Cerebellar nuclear complex (tissue), 1 donor: ENCODE measurements at places on chromosomes 13 and 19.

- no peak for DNase-seq
These were observed 396 bp downstream of the F7 start for GRCh38 chr13:113105921-113106452.

DNA sequence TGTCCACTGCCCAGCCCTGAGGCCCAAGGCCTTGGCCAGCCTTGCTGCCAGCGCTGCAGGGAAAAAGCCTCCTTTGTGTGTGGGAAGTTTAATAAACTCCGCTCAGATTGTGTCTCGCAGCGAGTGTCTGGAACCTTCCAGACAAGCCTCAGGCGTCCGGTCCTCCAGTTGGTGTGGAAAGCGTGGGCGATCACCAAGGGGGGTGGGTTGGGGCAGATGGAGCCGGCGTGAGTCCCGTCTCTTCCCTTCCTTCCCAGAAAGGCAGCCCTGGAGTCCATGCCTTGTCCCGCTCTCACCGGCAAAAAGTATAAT is 4.6 kb downstream of the STK11 start:
- no peak for DNase-seq

- DNase-seq = no peak
These were observed 224.8 kb downstream of the NHLRC3 start for GRCh38 chr13:39263033-39263432.

- DNase-seq = no peak
These were observed 25.9 kb upstream of the OR10H2 start for GRCh38 chr19:15701757-15702533.

DNA sequence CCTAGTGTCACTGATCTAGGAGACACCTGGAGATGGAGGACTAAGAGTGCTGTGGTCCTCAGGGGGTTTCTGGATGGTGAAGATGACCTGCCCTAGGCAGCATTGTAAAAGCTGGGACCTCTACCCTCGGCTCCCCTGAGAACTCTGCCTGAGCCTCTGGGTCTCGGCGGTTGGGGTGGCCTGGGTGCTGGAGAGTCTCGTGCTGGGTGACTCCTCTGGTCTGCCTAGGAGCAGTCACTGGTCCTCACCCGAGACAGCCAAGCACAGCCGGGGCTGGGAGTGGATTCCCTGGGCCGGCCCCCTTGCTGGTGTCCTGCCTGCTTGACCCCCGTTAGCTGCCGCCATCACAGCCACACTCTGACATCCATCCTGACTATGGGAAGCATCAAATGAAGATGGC is 6.7 kb downstream of the KCTD15 start:
- DNase-seq = no peak

DNA sequence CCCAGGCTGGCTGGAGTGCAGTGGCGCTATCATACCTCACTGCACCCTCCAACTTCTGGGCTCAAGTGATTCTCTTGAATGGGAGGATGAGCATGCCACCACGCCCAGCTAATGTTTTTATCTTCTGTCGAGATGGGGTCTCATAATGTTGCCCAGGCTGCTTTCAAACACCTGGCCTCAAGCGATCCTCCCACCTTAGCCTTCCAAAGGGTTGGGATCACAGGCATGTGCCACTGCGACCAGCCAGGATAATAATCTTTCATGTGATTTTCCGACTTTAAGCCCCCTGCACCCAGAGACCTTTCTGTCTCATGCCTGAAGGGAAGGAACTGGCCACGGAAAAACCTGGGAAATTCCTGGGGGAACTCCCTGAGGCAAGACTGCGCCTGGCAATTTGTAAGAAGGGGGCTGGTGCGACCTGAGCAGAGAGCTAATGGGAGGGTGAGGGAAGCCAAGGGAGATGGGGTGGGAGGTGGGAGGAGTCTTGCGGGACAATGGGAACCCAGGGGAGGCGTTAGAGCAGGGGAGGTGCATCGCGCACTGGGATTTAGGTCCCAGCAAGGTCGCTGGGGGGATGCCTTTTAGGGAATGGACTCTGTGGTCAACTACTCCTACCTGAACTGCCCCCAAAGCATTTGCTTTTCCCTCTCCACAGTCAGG is 1.2 kb upstream of the CCDC124 start:
- DNase-seq = no peak

DNA sequence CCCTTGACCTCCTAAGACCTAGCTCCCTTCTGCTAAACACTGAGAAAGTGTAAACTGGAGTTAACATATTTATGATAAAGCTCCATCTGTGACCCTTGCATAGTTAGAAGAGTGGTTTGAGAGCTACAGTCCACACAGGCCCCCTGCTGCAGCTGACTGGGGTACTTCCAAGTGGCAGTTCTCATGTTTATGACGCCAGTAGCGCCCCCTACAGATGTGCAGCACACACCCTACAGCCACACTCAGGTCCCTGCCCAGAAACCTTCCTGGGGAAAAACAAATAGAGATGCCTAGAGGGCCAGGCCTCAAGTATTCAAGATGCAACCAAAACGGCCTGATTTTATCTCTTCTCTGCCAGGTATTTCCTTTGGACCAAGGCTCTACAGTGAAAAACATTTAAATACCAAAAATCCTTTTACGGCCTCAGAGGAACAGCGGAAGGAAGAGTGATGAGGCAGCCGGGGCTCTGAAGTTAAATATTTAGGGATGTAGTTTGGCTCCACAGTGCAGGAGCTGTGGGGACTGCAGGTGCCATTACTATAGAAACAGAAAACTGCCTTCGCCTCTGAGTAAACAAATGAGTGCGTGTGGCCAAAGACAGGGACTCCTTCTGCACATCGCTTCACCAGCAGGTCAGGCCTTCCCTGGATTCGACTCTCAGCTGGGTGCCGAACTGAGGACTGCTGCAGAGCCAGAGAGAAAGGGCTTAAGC is 553.1 kb downstream of the EFNB2 start:
- no peak for DNase-seq

GRCh38 chr13:114010401-114011101 is 36.7 kb upstream of the C13orf46 start:
- DNase-seq = no peak

- no peak for DNase-seq
These were observed 16.9 kb downstream of the ERCC5 start for GRCh38 chr13:102862624-102863210.

- no peak for DNase-seq
These were observed 51.3 kb upstream of the GAS6 start for GRCh38 chr13:113915012-113915763.

- no peak for DNase-seq
These were observed 485 bp downstream of the CRYL1 start for GRCh38 chr13:20525144-20525600.

- DNase-seq = no peak
These were observed 36.5 kb upstream of the CYP2B6 start for GRCh38 chr19:40954573-40954972.

GRCh38 chr19:49140951-49141350 is 14.2 kb downstream of the HRC start:
- no peak for DNase-seq

GRCh38 chr19:31387717-31388301 is 38.6 kb upstream of the TSHZ3 start:
- no peak for DNase-seq

- DNase-seq = peak; percentile 78
These were observed at the start of gene DNAJC3 for GRCh38 chr13:95676762-95677563. Gene DNAJC3, plus strand, starts transcription at chr13:95677139. Its CDS starts 117 bp downstream, at chr13:95677256.

DNA sequence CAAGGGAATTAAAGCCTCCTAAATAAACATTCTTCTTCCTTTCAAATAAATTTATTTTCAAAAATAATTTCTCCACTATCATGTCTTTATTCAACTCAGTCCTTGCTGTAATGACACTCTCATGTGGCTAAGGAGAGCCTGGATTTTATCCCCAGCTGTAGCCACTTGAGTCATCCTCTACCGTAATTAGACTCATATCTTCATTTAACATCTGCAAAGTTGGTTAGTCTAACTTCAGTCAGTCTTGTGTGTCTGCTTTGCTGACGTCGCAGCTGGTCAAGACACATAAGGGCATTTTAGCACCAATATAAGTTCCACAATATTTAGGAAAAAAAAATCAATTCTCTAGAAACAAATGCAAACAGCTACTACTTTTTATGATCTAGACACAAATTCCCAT is 776.4 kb upstream of the ATXN8OS start:
- DNase-seq = no peak

DNA sequence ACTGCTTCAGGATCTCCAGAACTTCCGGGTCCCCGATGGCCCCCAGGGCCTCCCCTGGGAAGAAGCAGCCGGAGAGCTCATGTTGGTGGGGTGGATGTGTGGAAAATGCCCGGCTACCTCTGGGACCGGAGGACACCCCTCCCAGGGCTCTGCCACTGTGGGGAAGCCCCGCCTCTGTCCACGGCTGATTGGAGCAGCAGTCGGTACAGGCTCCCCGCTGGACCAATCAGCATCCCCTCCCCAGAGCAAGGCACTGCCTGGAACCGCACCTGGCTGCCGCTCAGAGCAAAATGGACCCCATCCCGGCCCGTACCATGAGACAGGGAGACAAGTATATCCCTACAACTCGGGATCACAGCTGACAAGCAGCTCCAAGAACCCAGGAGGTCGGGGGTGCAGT is 6.4 kb downstream of the DOHH start:
- DNase-seq = no peak

DNA sequence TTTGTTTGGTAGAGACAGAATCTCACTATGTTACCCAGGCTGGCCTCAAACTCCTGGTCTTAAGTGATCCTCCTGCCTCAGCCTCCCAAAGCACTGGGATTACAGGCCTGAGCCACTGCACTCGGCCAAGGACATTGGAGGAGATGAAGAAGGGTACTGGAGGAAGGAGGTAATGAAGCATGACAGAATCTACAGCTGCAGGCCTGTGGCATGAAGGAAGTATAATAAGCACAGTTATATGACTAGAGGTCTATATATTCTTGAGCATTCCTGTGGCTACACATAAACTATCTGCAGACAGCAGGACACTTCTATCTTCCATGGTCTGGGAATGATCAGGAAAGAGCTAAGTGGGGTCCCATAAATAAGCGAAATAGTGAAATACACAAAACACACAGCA is 18.2 kb downstream of the ZNF565 start:
- DNase-seq = no peak

DNA sequence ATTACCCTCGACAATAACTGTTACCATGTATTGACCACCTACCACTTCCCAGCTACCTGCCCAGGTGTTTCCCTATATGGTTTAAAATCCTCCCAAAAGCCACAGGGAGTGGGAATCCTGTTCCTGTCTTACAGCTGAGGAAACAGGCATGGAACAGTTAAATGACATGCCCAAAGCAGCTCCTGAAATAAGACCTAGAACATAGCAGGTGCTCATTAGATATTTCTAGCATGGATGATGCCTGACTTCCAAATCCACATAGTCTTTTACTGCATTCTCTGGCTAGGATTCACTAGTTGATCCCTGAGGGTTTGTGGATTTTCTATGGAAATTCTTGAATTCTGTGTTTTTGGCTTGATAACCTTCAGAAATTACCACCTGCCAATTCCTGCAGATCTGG is 13.0 kb downstream of the KCNN4 start:
- no peak for DNase-seq

DNA sequence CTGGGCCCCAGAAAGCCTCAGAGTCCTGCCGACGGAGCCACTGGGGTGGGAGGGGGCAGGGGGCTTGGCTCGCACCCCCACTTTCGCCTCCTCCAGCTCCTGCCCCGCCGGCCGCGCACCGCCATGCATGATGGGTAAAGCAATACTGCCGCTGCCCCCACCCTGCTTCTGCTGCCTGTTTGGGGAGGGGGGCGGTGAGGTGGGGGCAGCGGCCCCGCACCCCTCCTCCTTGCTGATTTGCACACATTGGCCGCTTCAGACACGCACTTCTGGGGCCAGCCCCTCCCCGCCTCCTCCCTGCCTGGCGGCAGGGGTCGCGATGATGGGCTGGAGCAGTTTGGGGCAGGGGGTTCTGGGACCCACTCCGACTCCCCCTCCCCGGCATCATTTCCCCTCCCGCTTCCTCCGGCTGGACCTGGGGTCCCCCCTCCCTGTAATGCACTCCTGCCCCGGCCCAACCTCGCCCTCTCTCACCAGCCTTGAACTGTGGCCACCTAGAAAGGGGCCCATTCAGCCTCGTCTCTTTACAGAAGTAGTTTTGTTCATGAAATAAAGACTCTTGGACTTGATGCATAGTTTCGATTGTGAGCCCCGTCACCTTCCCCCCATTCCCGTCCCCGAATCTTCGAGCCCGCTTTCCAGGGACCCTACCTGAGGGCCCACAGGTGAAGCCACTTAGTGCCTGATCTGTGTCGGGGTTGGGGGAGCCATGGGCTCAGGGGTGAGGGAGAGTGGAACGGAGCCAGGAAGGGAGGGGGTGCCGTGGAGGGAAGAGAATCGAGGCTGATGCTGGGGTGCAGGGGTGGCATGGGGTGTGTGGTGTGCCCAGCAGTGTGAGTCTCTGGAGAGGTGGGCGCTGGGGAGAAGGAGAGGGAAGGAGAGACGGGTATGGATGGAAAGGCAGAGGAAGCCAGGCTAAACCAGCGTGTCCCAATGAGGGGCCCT is 1.4 kb upstream of the HPN start:
- no peak for DNase-seq

- no peak for DNase-seq
These were observed 3.4 kb upstream of the GRWD1 start for GRCh38 chr19:48442116-48443035.

DNA sequence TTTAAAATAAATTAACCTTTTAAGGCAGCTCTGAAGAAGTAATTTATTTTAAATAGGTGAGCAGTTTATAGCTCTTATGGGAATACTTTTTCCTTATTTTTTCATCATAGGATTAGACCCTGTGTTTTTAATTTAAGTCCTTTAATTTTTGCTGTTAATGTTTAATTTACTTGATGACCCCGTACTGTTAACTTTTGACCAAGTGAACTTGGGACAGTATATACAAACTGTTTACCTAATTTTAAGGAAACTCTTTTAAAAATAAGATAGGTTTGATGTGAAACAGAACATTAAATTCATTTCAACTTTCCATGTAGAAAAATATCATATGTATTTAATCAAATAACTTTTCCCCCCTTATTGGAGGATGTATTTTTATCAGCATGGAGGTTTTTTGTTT is 74.4 kb downstream of the KCNRG start:
- DNase-seq = no peak

- DNase-seq = no peak
These were observed 29.1 kb upstream of the TPTE2 start for GRCh38 chr13:19590423-19590822.

DNA sequence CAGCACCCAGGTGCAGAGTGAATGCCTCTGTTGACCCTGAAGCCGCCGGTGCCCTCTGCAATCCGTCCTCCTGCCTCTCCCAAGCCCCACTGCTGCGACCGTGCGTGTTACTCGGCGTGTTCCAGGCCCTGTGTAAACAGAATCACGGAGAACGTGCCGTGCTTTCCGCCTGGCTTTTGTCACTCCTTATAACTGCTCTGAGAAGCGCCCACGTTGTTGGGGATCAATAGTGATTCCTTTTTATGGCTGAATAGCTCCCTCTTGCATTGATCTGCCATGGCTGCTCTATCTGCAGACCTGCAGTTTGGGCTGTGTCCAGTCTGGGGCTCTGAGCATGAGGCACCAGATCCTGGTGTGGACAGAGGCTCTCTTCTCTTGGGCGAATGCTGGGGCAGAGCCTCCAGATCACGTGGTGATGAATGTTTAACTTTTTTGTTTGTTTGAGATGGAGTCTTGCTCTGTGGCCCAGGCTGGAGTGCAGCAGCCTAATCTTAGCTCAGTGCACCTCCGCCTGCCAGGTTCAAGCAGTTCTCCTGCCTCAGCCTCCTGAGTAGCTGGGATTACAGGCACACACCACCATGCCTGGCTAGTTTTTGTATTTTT is 15.8 kb downstream of the ADPRHL1 start:
- DNase-seq = no peak

- no peak for DNase-seq
These were observed 69.5 kb downstream of the ZNF723 start for GRCh38 chr19:22901431-22902130.

GRCh38 chr13:109235901-109236300 is 550.5 kb downstream of the IRS2 start:
- no peak for DNase-seq

GRCh38 chr13:98490195-98490836 is 86.6 kb downstream of the STK24 start:
- no peak for DNase-seq
